Right ventricle myocardium superior (tissue), 1 donor: ENCODE measurements at places on chromosomes 3 and 15.

GRCh38 chr3:67534594-67534993, 119.8 kb downstream of the SUCLG2 start:
- no peak for DNase-seq

GRCh38 chr3:129563850-129564535, 21.0 kb downstream of the H1-8 start:
- peak; percentile 62 for DNase-seq

DNA sequence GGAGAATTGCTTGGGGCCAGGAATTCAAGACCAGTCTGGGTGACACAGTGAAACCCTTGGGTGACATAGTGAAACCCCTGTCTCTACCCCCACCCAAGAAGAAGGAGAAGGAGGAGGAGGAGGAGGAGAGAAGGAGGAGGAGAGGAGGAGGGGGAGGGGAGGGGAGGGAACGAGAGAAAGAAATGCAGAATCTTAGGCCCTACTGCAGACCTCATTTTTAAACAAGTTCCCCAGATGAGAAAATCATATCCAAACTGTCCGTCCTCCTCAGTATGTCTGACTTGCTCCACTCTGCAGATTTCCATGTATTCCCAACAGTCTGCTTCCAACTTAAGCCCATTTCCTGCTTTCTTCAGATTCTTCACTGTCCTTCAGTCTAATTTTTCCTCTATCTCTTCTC, 63.9 kb upstream of the NUDT16 start:
- DNase-seq, result no peak

GRCh38 chr3:156290924-156291271, 170.5 kb downstream of the KCNAB1 start:
- no peak for DNase-seq

DNA sequence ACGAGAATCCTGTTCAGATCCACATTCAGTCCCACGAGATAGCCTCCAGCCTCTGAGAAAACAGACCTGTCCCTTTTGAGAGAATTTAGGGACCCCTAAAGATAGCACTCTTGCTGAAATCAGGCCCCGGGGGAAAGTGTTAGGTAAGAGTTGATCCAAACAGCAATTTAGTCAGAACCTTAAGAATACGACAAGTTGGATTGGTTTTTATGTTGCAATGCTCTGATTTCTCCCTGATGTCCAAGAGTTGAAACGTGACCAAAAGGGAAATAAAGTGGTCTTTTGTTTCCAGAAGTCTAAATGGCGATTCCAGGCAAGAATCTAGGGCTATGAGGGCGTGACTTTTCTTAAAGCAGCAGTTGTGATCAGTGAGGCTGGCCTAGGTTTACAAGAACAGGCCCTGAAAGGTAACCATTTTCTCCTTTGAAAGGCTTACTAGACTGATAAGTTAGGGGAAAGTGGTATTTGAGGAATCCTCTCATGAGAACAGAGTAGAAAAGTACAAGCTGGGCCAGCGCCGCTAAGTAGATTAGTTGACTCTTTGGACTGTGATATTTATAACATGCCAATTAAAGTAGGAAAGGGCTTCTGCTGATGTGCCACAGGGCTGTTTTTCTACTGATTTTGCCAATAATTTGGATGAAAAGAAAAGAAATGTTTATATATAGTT, 4.9 kb downstream of the MAN2A2 start:
- no peak for DNase-seq

DNA sequence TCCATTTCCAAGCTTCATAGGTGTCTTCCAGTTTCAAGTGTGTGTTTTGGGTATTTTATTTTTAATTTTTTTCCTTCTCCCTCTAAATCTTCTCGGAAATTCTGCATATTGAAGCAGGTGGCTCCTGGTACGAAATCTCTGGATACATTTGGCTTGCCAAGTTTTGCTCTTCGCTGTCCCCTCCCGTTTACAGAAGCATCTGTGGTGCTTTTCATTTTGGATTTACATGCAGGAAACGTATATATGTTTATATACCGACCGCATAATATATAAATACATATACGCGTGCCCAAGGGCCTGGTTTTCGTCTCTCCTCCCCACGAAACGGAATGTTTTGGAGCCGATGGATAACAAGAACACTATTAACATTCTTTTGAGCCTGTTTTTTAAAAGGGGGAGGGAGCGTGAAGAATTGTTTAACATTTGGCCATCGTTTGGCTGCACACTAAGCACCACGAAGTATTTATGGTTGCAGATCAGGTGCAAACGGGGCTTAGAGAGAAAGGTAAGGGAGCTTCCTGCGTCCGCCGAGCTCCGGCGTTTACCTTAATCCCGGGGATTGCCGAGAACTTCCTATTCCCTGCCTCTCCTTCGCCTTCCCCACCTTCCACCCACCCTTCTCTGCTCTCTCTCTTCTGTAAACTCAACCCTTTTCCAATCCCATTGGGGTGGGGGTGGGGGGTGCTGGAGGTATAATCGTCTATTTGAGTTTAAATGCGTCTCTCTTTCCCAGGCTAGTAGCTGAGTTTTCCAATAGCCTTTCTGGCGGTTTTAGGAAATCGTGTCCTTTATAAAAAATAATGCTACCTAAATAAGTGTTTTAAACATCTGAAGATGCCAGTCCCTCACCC, 1.1 kb upstream of the NLGN1 start:
- no peak for DNase-seq

DNA sequence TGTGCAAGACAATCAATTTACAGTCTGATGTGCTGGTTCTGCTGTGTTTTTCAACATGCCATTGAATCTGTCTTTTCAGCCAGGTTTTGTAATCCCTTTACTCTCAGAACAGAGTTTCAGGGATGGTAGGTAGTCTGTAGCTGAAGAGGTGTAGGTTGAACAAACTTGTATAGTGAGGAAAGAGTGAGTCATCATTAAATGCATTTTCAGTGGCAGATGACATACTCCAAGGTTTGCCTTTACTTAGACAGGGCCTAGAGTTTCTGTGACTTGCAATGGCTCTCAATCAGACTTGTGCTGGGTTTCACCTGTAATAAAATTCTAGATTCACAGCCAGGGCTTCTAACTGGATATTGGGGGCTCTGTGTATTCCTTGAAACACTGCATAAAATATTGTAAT, 94.6 kb downstream of the CYP19A1 start:
- DNase-seq, result no peak

DNA sequence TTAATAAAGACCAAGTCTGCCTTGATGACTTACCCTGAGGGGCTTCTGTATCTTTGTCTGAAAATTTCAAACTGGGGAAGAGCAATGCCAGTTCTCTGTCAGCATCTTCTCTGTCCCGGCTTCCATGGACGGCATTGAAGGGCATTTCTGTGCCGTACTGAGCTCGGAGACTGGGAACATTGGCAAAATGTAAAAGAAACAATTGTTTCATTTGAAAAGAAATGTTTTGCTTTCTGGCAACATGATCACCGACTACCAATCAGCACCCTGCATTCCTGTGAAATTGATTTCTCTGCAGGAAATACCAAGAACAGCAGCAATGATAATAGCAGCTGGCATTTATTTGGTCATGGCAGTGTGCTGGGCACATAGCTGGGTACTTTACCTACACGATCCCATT, 26.2 kb downstream of the NME9 start:
- no peak for DNase-seq

DNA sequence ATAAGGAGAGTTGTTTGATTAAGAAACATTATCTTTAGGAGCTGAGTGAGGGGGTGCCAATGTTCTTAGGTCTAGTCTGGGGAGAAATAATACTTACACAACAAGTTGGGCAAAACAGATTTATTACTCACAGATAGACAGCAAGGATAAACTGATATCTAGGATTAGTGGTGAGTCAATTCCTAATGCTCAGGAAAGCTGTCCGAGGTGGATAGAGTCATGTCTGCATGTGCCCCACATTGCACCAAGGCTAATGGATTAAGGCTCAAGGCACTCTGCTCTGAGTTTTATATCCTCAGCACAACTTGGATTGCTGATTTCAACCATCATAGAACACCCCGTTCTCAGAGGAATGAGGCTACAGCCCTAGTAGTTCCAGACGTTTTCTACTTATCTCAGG, 1042.3 kb downstream of the OTOL1 start:
- no peak for DNase-seq

DNA sequence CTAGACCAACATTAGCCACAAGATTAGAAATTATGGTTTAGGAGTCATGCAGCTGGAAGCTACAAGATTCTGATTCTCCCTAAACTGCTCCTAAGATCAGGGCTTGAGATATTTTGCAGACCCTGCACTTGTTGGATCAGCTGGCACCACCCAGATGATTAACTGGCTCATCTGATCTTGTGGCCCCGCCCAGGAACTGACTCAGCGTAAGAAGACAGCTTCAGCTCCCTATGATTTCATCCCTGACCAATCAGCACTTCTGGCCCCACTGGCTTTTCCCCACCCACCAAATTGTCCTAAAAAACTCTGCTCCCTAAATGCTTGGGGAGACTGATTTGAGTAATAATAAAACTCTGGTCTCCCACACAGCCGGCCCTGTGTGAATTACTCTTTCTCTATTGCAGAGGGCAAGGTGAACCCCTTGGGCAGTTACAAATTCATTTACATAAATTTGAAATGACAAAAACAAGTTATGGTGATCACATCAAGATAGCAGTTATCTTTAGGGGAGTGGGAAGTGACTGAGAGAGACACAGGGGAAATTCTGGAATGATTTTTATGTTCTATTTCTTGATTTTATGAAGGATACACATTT, 76.5 kb downstream of the CD200R1L start:
- DNase-seq, result peak; percentile 68

GRCh38 chr3:194672876-194673275, 885 bp upstream of the LSG1 start:
- no peak for DNase-seq

- DNase-seq, result no peak
Measured at GRCh38 chr3:90221900-90222299, 1114.5 kb downstream of the EPHA3 start.

- DNase-seq, result peak; percentile 66
Measured at GRCh38 chr15:92059036-92059970, 205.8 kb downstream of the SLCO3A1 start.

- no peak for DNase-seq
Measured at GRCh38 chr3:12938258-12938711, 96.9 kb upstream of the RPL32 start.

GRCh38 chr15:55549305-55549704, 38.8 kb downstream of the PYGO1 start:
- no peak for DNase-seq

DNA sequence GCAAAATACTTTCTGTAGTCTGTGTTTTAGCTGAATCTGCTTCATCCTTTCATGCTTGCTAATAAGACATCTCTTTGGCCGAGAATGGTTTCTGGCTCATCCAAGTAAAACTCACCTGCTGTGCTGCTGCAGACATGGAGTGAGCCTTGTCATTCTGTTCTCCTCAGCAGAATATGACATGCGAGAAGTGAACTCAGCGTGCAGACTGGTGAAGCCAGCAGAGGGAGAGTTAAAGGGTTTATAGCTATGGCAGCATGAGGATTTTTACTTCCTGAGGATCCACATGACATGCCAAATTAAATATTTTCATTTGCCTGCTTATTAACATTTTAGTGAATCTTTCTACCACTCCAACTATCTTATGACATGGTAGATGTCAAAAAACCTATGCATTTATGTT, 658.4 kb upstream of the NECTIN3 start:
- no peak for DNase-seq

DNA sequence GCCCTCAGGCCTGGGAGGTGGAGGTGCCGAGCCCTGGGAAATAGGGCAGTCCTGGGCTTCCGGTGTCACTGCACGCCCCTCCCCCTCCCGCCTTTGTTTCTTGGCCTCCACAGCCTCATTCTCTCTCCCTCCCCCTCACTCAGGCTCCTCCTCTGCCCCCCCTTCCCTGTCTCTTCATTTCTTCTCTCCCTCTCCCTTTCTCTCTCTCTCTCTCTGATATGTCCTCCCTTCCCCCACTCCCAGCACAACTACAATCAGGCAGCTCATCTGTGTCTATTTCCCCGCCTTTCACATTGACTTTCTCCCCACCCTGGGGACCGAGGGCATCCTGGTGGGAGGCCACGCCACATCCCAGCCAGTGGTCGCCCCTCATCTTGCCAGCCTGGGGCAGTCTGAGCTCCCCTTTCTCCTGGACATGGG, 40.2 kb downstream of the IDH2 start:
- peak; percentile 63 for DNase-seq

GRCh38 chr3:6779140-6779539, 81.8 kb upstream of the GRM7 start:
- no peak for DNase-seq

DNA sequence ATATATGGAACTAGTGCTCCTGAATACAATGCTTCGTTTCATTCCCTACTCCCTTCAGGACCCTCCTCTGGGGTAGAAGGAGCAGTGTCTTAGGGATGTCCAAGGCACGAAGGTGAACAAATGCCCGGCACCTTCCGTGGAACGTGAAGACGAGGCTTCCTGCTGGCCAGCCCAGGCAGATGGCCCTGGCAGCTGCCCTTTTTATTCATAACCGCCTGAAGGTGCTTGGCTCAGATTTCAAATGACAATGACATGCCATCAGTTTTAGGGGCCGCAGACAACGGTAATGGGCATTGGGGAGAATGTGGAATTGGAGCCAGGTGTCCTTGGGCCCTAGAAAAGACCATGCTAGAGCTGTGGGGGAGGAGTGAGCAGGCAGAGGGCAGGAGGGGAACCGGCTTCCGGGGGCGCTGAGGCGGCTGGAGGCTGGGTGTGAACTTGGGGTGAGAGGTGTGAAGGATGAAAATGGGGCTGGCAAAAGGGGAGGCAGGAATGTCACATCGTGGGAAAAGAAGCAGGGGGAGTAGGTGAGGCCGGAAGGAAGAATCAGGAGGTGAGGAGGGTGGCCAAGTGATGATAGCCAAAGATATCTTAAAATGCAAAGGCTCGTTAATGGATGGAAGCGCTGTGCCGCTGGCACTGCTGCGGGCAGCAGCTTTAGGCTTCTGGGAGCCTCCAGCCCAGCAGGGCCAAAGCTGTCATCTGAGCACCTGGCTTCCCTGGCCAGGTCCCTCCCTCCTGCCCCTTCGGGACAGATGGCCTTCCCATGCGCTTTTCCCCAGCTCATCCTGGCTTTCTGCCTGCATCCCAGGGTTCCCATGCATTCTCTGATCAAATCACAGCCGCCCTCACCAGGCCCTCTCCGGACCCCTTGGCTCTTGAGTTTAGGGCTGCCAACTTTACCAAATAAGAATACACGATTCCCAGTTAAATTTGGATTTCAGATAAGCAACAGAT, 93.7 kb downstream of the TMEM266 start:
- peak; percentile 22 for DNase-seq

GRCh38 chr3:39529577-39529976, 62.1 kb downstream of the MOBP start:
- no peak for DNase-seq

DNA sequence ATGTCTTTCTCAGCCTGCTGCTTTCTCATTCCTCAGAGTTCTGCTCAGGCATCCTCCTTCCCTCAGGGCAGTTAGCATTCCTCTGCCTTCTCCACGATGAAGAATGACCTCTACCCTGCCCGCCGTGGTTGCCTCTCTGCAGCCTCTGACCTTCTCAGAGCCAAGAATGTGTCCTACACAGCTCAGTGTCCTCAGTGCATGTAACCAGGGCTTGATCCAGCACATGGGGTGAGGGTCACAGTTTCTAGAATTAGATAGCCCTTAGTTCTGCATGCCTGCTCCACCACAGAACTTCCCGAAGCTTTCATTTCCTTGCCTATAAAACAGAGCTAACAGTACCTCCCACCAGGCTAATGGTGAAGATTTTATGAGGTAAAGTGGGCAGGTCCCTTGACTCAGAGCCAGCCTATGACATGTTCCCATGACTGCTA, 182.1 kb downstream of the CLSTN2 start:
- no peak for DNase-seq
